ENCODE measurements at places on chromosomes 12 and 14. TPM values are rescaled to one million over a fixed set of nuclear protein-coding genes. Genes with fewer than 3 reads are reported as not detected.

GRCh38 chr14:66288511-66288910 is 197.7 kb upstream of the CCDC196 start:
- DNase-seq, result no peak

- no peak for DNase-seq
These were observed 24.2 kb downstream of the FLRT2 start for GRCh38 chr14:85554106-85554505.

- no peak for DNase-seq
These were observed 173.8 kb upstream of the RGS6 start for GRCh38 chr14:71758229-71758951.

DNA sequence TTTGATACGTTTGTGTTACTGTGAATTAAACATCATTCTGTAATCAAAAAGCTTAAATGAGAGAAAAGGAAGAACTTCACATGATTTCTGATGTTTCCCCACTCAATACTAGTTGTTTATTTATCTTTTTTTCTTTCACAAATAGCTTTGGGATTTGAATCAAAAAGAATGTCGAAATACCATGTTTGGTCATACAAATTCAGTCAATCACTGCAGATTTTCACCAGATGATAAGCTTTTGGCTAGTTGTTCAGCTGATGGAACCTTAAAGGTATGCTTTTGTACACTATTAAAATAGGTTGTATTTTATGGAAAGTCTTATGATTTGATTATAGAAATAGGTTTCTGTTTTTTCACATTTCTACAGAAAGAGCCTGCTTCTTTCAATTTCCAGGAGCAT is 41.5 kb downstream of the APAF1 start:
- DNase-seq, result no peak

Gene OASL
- 0.52 TPM for total RNA-seq
